ENCODE measurements at places on chromosomes 2 and 18.

DNA sequence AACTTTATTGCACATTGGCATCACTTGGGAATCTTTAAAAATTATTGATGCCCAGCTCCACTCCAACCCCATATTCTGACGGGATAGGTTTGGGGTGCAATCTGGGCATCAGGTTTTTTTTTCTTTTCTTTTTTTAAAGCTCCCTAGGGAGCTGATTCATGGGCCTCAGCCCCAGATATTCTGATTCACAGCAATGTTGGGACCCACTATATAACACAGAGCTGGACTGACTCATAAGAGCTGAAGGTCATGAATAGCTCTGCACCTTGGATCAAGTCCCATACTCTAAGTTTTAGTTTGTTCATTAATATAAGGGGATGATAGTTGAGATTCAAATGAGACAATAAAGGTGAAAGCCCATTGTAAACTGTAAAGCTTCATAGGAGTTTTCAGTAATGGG is 191.1 kb upstream of the REV1 start:
- no peak for DNase-seq

DNA sequence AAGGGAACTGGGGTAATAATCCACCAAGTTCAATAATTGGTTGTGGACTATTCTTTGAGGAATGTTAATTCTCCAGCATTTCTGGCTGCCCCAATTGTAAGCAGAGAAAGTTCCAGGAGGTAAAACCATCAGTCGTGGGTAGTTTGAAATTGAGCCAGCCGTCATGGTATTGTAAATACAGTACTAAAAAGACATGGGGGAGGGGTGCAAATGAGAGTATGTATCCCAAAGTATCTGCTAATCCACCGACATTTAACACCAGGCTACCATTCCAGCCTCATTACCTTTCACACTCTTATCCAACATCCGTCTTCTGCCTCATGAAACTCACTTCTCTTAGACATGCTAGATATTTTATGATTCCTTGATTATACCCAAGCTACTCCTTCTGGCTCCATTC is 507.9 kb downstream of the ERBB4 start:
- DNase-seq: no peak

- no peak for DNase-seq
Observed at GRCh38 chr2:1618191-1618961, 125.9 kb downstream of the PXDN start.

DNA sequence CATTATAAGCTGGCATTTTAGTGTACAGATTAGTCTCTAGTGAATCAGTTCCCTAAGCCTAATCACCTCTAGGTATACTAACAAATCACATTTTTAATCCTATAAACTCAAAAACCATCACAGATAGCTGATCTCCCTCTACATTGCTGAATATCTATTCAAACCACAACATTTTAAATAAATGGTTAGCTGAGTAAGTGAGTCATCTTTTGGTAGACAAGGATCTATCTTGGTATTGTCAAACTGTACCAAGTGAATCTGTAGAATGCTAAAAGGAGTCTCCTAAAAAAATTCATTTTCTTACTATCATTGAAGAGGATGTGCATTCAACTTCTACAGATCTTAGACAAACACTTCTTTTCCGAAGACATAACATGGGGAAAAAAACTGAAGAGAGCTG is 40.7 kb downstream of the INO80D start:
- no peak for DNase-seq

GRCh38 chr2:205566606-205567168 is 115.6 kb upstream of the NRP2 start:
- DNase-seq: no peak
